ENCODE measurements at places on chromosomes 6 and 20. TPM values are rescaled to one million over a fixed set of nuclear protein-coding genes. Genes with fewer than 3 reads are reported as not detected.

DNA sequence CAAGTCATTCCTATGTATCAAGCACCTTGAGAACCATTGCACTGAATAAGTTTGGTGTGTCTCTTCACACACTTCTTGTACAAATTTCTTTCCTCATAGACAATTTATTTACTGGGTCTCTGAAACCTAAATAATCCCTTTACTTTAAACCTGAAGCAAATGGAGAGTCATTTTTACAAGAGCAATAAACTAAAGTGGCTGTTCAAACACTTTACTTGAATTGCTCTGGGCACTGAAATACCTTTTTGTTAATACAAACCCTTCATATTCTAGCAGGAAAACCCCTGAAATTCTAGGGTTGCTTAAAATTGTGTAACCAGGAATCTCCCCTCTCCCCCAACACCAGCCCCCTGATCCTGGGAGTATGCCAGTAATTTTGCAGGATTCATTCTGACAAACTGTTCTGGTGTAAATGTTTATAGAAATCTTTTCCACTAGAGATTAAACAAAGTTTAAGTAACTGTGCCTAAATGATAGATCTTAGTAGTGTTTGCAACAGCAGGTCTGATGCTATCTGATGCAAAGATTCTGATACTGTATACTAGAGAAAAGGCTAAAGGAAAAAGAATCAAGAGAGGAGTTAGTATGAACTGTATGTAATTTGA is 13.4 kb downstream of the RSPO3 start:
- DNase-seq = no peak

DNA sequence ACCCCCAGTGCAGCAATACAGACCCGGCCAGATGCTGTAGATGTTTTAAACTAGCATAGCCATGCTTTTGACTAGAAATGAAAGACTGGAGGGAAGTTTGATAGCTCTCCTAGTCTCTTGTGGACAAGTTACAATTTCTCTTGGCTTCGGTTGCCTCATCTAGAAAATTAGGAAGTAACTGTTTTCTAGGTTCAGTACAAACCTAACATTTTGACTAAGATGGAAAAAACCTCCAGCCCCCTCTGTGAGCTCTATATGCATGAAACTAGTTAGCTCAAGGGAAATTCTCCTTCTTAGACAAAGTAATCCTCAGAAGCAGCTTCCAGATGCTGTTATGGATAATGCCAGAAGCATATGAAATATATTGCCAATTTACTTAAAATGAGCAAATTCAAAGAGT is 86.6 kb downstream of the RNF144B start:
- no peak for DNase-seq

DNA sequence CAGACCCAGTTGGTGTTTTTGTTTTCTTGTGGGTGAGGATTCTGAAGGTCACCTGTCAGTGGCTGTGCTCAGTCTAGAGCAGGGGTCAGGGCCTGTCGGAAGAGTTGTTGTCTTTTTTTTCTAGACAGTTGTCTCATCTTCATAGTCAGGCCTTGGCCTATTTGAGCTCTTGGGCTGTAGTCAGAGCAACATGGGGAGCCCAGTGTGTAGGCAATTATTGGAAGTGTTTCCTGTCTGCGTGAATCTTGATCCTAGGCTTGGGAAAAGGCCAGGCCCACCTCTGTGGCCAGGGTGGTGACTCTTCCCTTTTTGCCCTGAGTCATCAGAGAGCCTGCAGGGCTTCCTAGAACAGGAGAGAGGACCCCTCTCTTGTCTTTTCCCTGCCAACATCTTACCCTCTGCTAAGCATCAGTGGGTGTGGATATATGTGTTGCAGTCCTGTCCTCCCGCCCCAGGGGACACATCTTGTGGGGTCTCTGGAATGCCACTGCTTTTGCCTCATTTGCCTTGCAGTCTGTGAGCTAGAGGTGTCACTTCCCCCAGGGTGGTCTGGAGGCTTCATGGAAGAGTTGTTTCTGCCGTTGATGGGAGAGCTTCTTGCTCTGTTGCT is 11.4 kb downstream of the TJAP1 start:
- DNase-seq = no peak

DNA sequence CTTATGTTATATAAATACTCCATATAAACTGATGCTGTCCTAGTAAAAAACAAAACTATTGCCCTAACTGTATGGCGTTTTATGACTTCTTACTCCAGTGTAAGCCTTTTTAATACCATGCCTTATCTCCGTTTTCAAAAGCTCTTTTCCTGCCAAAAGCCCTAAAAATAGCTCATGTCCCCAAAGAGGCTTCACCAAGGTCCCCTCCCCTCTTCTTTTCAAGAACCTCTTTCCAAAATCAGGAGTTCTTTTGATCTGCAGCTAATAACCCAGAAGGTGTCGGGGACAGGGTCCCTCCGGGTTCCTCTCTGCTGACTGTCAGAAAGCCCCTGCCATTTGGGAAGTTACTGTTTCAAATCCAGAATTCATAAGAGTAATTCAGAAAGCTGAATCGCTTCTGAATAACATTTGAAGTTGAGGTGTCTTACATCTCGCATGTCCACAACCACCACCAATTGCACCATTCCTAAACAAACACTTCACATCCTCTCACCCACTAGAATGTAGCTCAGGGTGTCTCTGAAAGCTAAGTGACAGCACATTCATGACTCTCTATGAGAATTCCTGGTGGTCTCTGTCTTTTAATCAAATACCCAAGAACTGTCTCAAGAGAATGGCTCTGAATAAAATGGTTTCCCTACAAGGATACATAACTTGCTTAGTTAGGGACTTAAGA is 13.3 kb downstream of the TASP1 start:
- no peak for DNase-seq

GRCh38 chr6:10300071-10300470 is 114.8 kb downstream of the TFAP2A start:
- no peak for DNase-seq

DNA sequence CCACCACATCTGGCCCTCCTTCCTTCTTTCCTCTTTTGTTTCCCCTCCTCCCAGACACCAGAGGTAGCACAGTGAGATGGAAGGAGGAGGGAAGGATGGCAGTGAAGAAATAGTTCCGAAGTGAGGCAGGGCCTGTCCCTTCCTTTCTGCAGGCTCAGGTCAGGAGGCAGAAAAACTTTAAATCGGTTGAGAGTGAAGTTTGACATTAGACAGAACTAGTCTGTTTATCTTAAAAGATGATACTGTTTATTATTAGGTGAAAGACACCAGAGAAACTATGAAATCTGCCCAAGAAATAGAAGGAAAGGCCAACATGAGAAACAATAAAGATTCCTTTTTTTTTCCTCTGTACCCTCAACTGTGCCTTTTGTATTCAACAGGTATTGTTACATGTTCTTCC is 670.3 kb downstream of the UTRN start:
- no peak for DNase-seq

DNA sequence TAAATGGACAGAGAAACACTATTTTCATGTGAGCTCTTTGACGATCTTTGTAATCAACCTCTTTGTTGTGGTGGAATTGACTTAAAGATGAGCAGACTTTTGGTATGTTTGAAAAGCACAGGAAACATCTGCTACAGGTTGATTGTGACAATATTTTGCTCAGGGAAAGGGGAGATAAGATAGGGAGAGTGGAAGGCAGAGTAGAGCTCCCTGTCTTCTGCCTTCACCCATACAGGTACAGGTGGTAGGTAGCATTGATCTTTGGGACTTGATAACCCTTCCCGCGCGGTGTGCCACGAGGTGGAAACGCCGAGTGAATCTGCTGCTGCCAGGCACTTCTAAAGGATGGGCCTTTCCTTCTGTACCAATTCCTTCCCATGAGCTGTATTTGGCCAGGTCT is 183.6 kb downstream of the UTRN start:
- no peak for DNase-seq

- DNase-seq = no peak
Observed at GRCh38 chr20:53187392-53188068, 215.4 kb downstream of the TSHZ2 start.

DNA sequence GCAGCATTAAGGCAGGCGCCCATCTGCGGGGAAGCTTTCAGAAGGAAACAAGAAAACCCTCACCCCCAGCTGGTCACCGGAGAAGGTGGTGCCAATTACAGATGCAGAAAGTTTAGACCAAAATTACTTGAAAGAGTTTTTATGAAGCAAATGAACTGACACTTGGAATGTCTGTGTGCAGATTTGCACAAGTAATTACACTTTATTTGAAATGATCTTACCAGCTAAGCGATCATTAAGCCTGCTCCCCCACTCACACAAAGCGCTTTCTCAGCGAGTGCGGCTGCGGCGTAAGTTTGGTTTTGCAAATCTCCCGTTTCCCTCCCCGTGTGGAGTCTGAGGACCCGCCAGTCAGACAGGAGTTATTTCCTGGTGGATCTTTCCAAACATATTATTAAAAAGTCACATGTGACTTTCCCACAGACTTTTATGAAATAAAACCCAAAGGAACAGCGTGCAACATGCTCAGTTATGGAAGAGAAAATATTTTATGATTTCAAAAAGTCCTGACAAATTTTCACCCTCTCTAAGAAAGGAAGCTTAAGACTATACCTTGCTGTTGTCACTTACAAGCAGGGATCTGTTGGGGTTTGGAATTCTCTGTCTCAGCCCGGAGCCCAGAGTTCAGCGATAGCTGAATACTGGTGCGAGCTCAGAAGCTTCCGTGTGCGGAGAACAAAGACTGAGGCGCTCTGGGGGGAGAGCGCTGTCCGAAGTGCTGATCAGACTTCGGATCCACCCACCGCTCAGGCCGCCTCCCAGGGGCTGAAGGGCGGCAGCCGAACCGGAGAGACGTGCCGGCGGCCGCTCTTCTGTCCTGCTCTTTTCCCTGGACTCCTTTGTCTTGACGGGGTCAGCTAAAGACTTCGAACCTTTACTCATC is 2.7 kb upstream of the MYT1 start:
- DNase-seq = no peak

GRCh38 chr6:82693094-82693493 is 329.5 kb downstream of the TPBG start:
- DNase-seq = no peak

- DNase-seq = no peak
Observed at GRCh38 chr6:139881728-139882211, 507.3 kb upstream of the CITED2 start.

GRCh38 chr6:55916188-55916587 is 40.8 kb upstream of the BMP5 start:
- DNase-seq = no peak

- no peak for DNase-seq
Observed at GRCh38 chr6:15017261-15017660, 228.6 kb upstream of the JARID2 start.

GRCh38 chr6:143823548-143823947 is 19.6 kb upstream of the LTV1 start:
- DNase-seq = no peak

GRCh38 chr20:33482581-33482980 is 7.3 kb upstream of the CBFA2T2 start:
- DNase-seq = no peak

- no peak for DNase-seq
Observed at GRCh38 chr6:86722131-86722530, 215.2 kb upstream of the HTR1E start.

DNA sequence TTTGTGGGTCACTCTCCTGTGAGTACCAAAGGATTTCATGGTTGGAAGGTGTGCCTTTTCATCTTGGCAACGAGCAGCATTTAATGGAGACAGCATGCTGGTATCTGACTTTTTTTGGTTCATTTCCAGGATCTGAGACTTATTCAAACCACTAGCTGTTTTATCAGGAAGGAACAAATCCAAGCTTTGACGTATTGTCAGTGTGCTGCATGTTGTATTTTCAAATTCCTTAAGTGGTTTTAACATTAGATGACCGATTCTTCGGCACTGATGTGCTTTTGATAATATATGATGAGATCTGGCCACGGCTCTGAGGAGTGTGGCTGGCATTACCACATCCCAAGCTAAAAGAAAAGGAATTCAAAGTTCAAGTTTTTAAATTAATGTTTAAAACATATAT is 6.4 kb downstream of the RMND1 start:
- DNase-seq = no peak

DNA sequence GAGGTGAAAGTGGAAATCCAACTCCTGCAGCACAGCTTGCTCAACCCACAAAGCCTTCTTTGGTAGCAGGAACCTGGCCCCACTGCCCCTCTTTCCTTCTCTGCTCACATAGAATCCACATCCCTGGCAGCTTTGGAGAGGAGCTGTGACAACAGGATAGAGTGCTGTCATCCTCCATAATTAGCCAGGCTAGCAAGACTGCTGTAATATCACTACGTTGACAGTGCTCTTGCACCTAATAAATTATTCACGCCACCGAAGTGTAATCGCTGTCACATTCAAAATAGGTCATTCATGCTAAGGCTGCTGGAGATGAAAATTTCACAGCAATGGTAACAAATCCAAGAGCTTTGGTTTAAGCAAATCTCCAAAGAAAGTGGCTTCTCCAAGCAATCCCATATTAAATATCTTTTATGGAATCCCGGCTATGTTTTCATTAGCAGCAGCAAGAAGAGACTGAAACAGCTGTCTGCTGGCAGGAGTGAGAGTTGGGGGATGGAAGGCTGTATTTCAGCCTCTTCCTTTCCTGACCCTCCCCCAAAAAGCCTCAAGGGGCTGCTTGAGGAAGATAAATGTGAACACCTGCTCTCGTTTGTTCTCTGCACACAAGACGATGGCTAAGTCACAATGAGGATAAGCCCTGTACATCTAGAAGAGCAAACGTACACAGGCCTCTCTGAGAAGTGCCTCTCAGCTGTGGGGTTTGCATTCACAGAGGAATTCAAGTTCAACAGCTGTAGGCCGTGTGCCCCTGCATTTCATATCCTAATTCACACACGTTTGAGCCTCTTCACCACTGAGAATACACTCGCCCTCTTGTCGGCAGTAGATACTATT is 16.5 kb downstream of the RIPOR2 start:
- no peak for DNase-seq

DNA sequence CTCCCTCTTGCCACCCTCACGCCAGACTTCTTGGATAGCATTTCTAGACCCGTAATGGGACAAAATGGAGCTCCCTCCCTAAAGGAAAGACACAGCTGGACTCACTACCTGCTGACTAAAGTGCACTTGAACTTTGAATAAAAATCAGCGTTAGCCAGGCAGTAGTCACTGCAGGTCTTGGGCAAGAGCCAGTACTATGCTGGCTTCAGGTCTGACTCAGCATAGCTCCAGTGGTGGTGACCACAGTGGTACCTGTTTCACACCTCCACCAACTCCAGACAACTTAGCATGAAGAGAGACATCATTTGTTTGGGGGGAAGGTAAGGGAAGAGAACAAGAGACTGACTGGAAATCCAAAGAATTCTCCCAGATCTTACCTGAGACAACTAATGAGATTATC is 906.8 kb downstream of the GRIK2 start:
- DNase-seq = no peak

DNA sequence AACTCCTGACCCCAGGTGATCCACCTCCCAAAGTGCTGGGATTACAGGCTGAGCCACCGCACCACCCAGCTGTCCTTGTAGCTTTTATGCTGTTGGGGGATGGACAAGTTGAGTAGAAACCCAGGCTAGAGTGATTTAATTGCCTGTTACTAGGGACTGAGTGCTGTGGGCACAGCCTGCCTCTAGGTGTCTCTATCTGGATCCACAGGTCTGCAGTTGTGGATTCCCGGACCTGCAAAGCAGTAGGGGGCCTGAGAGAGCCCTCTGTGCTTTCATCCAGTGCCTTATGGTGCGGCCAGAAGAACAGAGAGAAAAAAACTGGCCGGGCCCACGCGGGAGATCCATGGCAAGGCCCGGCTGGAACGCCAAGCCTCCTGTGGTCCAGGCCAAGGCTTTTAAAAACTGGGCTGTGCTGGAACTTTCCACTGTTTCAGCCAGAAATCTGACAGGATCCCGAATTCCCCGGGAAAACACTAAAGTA is 5.2 kb downstream of the SIRPA start:
- DNase-seq = no peak

EBF4 gene
- total RNA-seq = 2.5 TPM

TGM3 gene
- total RNA-seq = not detected

PSMB1 gene
- total RNA-seq = 188 TPM

SERPINB1 gene
- 26.6 TPM for total RNA-seq

RAET1L gene
- not detected for total RNA-seq

TMEM244 gene
- total RNA-seq = not detected

TCFL5 gene
- total RNA-seq = 4.8 TPM

DBNDD2 gene
- 139 TPM for total RNA-seq

LRFN2 gene
- not detected for total RNA-seq

Data from right atrium auricular region (tissue), 2 donors.